GM19239 (cell line): ENCODE measurements at places on chromosomes 3 and 15.

DNA sequence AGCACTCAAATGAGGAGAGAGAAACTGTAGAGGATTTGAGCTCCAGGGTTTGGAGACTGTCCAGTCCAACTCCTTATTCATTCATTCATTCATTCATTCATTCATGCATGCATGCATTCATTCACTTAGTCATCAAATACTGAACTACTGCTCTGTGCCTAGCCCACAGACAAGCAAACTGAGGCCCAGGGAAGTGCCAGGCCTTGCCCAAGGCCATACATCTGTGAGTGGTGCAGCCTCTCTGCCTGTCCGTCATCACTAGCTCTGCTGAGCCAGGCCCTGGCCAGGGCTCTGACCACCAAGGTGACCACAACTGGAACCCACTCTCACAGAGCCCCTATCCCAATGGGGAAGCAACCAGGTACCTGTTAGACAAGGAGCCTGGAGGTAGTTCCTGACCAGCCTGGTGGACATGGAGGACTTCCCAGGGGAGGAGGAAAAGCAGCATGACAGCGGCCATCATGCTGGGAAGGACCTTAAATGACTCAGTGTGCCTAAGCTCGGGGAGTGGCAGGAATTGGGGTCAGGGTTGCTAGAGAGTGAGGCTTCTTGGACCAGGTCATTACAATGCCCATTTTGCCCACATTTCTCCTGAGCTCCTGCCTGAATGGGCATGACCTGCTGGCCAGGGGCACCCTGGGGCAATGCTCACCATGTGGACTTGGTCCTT, 27.5 kb upstream of the RPL29 start:
- no peak for DNase-seq

- no peak for DNase-seq
Measured at GRCh38 chr3:110743984-110744383, 327.6 kb upstream of the NECTIN3 start.

DNA sequence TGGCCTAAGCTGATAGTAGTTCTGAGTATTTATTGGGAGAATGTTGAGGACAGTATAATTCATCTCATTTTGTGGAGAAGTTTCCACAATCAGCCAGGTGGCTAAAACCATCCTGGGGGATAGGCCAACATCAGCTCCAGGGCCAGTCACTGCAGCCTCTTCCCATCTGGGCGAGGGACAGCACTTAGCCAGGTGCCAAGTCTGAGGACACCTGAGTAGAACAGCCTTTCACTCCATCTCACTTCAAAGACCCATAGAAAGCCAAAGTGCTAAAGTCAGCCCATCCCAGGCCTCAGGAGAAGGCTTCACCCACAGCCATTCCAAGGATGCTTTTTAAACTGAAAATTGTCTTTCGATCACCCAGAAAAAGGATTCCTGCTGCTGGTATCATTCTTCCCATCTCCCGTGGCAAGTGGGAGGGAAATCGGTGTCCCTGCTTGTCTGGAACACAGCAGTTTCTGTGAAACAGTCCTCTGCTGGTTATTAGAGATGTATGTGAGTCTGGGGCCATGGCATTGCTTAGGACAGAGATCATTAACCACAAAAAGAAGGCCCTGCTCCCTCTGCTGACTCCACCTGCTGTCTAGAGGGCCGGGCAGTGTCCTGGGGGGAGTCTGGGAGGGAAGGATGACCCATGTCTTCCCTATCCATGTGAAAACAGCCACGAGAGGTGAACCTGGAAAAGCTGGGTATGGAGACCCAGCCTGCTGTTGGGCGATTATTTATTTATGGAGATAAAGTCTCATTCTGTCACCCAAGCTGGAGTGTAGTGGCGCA, 9.6 kb downstream of the CALML4 start:
- DNase-seq = no peak

GRCh38 chr3:188948997-188949389, 222.8 kb upstream of the TPRG1 start:
- no peak for DNase-seq

DNA sequence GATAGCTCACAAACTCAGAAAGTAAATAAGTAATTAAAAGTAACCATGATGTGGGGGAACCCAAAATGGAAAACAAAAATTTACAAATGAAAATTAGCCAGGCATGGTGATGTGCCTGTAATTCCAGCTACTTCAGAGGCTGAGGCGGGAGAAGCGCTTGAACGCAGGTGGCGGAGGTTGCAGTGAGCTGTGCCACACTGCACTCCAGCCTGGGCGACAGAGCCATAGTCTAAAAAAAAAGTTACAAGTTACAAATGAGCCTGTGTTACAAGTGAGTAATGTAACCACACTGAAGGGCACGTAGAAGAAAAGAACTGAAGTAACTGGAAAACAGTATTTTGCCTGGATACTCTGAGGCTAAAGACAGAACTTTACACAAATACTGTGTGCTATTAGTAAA, 11.3 kb downstream of the EXOSC7 start:
- no peak for DNase-seq

GRCh38 chr15:48250640-48251076, 44.6 kb downstream of the SLC12A1 start:
- peak; percentile 20 for DNase-seq

GRCh38 chr3:104388619-104389018, 978.1 kb upstream of the ALCAM start:
- DNase-seq = no peak

GRCh38 chr3:32217339-32217738, 21.1 kb upstream of the CMTM8 start:
- no peak for DNase-seq

DNA sequence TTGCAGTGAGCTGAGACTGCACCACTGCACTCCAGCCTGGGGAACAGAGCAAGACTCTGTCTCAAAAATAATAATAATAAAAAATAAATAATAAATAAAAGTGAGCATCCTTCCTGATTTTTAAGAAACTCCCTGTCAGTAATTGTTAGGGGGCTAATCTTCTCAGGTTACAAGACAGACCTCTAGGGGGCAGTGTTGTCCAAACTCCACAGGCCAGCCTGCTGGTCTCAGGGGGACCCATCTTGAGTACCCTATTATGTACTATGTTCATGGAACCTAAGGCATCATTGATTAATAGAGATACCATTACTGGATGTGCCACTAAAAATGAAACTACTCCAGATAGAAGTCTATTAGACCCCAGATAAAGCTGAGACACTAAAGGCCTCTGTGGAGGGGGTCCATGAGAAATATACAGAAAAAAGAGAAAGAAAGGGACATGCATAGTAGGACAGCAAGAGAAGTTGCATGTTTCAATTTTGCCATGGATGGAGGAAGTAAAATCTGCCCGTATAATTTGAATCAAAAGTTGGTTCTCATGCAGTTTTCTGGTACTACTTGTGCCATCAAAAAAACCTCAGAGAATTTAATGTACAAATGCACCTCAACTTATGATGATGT, 85.5 kb upstream of the CDV3 start:
- no peak for DNase-seq

- no peak for DNase-seq
Measured at GRCh38 chr15:70050970-70051369, 46.7 kb downstream of the TLE3 start.

GRCh38 chr15:25058080-25058785, 103.4 kb downstream of the SNRPN start:
- DNase-seq = no peak

- DNase-seq = no peak
Measured at GRCh38 chr3:112770032-112770626, 76.5 kb downstream of the CD200R1L start.

GRCh38 chr15:63915209-63915872, 81.6 kb upstream of the HERC1 start:
- DNase-seq = no peak

GRCh38 chr15:31236184-31237042, 90.2 kb upstream of the KLF13 start:
- DNase-seq = no peak

DNA sequence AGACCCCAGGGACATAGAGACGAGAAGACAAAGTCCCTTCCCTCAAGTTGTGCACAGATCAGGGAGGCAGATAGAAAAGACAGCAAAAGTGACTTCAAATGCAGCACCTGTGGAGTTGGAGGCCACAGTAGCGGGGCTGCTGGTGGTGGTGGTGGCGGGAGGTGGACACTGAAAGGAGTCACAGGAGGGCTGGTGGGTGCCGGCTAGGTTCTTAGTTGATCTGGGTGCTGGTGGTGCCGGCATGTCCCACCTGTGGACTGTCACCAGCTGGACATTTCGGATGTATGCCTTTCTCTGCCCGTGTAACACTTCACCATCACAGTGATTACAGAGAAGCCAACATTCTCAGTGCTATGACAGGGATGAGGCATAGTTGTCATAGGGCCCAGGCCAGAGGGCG, 49.2 kb upstream of the MTMR10 start:
- no peak for DNase-seq

DNA sequence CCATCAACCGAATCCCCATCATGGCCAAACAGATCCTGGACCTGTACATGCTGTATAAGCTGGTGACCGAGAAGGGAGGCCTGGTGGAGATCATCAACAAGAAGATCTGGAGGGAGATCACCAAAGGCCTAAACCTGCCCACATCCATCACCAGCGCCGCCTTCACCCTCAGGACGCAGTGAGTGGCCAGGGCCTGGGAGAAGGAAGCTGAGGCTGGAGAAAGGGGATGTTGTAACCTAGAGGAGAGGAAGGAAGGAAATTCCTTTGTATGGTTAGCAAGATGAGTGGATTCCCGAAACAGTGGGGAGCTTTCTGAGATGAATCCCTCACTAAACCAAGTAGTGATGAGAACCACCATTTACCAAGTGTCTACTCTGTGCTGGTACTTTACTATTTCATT, 25.8 kb upstream of the CLK3 start:
- DNase-seq = no peak

GRCh38 chr3:173711619-173712018, 314.1 kb downstream of the NLGN1 start:
- no peak for DNase-seq

DNA sequence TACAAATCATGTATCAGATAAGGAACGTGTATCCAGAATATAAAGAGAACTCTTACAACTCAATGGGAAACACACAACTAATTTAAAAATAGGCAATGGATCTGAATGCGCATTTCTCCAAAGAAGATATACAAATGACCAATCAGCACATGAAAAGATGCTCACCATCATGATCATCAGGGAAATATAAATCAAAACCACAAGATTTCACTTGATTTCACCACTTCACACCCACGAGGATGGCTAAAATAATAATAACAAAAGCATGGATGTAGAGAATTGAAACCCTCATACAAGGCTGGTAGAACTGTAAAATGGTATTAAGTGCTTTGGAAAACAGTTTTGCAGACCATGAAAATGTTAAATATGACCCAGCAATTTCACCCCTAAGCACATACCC, 26.7 kb upstream of the SLC12A8 start:
- DNase-seq = no peak

DNA sequence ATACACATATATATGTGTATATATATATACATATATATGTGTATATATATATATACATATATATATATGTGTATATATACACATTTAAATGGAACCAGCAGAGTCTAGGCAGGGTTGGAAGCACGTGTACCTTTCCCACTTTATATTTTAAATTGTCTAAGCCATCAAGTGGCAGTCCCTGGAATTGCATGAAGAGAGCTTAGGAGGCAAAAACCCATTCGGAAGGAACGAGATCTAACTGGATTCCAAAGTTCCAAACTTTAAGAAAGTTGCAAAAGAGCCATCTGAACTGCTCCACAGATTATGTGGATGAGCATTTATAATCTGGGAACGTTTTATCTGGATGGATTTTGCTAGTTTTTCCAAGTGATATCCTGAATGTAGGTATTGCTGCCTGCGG, 186.5 kb downstream of the FOXP1 start:
- no peak for DNase-seq

GRCh38 chr3:163776743-163777142, 1301.6 kb downstream of the SI start:
- DNase-seq = no peak

DNA sequence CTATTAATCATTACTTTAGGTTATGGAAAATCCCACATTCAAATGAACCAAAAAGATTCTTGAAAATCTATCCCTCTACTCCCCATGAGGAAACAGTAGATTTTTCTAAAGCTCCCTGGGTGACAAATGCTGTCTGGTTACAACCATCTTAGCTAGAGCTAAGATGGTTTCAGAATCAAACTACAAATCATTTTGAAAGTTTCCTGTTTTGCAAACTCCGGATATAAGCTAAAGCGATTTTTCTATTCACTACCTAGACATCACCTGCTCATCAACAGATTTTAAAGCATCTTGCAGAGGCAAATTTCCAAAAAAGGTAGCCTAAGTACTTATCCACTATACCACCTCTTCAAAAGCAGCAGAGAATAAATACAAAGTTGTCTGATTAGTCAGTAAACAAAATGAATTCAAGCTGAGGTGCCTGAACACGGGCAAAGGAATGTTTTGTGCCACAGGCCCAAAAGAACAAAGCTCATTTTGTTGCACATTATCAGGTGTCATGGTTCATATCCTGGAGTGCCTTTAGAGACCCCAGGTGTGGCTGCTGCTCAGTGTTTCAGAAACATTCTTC, 204.9 kb downstream of the TNIK start:
- DNase-seq = no peak

- no peak for DNase-seq
Measured at GRCh38 chr3:39268549-39268900, 11.3 kb downstream of the CX3CR1 start.

GRCh38 chr3:197542741-197543454, 12.9 kb downstream of the BDH1 start:
- no peak for DNase-seq

GRCh38 chr3:11130385-11130784, 23.9 kb upstream of the HRH1 start:
- no peak for DNase-seq

DNA sequence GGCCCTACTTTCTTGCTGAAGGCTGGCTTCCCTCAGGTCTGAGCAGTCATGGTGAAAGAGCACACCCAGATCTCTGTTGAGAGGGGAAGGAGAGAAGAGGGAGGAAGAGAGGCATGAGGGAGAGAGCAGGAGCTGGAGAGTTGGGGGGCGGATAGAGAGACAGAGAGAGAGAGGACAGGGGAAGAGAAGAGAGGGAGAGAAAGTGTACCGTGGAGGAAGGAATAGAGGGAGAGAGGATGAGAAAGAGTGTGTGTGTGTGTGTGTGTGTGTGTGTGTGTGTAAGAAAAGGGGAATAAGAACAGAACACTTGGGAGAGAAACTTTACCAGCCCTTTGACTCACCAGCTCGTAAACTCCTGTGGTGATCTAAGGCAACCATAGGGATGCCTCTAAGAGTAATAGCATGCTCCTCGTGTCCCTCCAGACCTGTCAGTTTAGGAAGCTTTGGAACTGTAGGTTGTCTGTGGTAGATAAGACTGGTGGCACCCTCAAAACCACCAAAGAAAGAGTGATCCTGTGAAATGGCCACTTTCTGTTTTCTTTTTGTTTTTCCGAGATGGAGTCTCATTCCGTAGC, 18.2 kb downstream of the ZNF592 start:
- DNase-seq = no peak

GRCh38 chr3:114674036-114674435, 380.2 kb downstream of the TIGIT start:
- no peak for DNase-seq

- no peak for DNase-seq
Measured at GRCh38 chr15:95658799-95659198, 671.7 kb upstream of the NR2F2 start.

- no peak for DNase-seq
Measured at GRCh38 chr15:65396283-65396964, 18.6 kb upstream of the IGDCC3 start.

GRCh38 chr3:151869181-151869580, 4.3 kb upstream of the SUCNR1 start:
- DNase-seq = no peak
